ENCODE measurements at places on chromosomes 13 and 19. TPM values are rescaled to one million over a fixed set of nuclear protein-coding genes. Genes with fewer than 3 reads are reported as not detected.

CCL25 gene
- polyA plus RNA-seq, result not detected

CEACAM7 gene
- not detected for polyA plus RNA-seq

MEX3D gene
- not detected for polyA plus RNA-seq

KIR2DL4 gene
- not detected for polyA plus RNA-seq

N4BP2L1 gene
- 152 TPM for polyA plus RNA-seq

TNFRSF19 gene
- polyA plus RNA-seq, result 1.9 TPM

NCR1 gene
- polyA plus RNA-seq, result not detected

CEACAM19 gene
- polyA plus RNA-seq, result not detected

GNG7 gene
- 54.4 TPM for polyA plus RNA-seq

C19orf73 gene
- 4.5 TPM for polyA plus RNA-seq

SLC8A2 gene
- polyA plus RNA-seq, result not detected

UBAC2 gene
- 127 TPM for polyA plus RNA-seq

GRCh38 chr13:109400209-109400608, 386.2 kb downstream of the IRS2 start:
- no peak for DNase-seq
- H3K36me3 ChIP-seq, result no peaks in the 10 kb centered on the region
- no peak overlapping the region for H3K27ac ChIP-seq
- H3K4me3 ChIP-seq, result no peak overlapping the region

DNA sequence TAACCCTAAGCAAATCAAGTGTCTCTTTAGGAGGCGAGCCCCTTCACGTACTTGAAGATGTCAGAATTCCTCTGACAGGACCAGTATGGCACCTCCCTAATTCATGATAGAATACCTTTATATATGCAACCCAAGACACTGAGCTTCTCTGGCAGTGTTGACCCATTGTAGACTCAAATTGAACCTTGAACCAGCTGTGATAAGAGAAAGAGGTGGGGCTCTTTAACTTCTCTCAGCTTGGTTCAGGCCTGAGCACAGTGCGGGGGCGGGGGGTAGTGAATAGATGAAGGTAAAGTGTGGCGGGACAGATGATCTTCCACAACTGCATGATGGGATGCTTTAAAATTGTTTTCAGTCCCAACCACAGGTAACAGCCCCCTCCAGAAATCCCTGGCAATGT, 12.1 kb downstream of the MBNL2 start:
- no peaks in the 10 kb centered on the region for H3K27me3 ChIP-seq
- DNase-seq, result no peak
- no peak overlapping the region for H3K4me3 ChIP-seq
- peaks cover 62% of the 10 kb centered on the region for H3K4me1 ChIP-seq

GRCh38 chr19:5646703-5647102, 23.8 kb downstream of the SAFB start:
- DNase-seq, result no peak
- H3K36me3 ChIP-seq, result peaks cover 55% of the 10 kb centered on the region
- peaks cover 21% of the 10 kb centered on the region for H3K4me1 ChIP-seq
- H3K27me3 ChIP-seq, result no peaks in the 10 kb centered on the region
- H3K27ac ChIP-seq, result peak overlapping the region; percentile 21

GRCh38 chr13:24671386-24672113, 8.7 kb upstream of the ATP12A start:
- no peak overlapping the region for H3K27ac ChIP-seq
- no peaks in the 10 kb centered on the region for H3K4me1 ChIP-seq
- peaks cover 83% of the 10 kb centered on the region for H3K27me3 ChIP-seq
- DNase-seq, result no peak
- no peak overlapping the region for H3K4me3 ChIP-seq

GRCh38 chr19:3655402-3656072, 28.9 kb upstream of the CACTIN start:
- H3K27ac ChIP-seq, result no peak overlapping the region
- H3K36me3 ChIP-seq, result peaks cover 4% of the 10 kb centered on the region
- no peaks in the 10 kb centered on the region for H3K4me1 ChIP-seq
- no peaks in the 10 kb centered on the region for H3K27me3 ChIP-seq
- peak; percentile 15 for DNase-seq
- H3K4me3 ChIP-seq, result no peak overlapping the region

GRCh38 chr13:73011751-73012150, 47.1 kb upstream of the KLF5 start:
- H3K27me3 ChIP-seq, result no peaks in the 10 kb centered on the region
- no peak overlapping the region for H3K27ac ChIP-seq
- no peak for DNase-seq

- H3K4me3 ChIP-seq, result peak overlapping the region; percentile 86
- peaks cover 8% of the 10 kb centered on the region for H3K36me3 ChIP-seq
- H3K27me3 ChIP-seq, result peaks cover 56% of the 10 kb centered on the region
- H3K4me1 ChIP-seq, result peaks cover 48% of the 10 kb centered on the region
Measured at GRCh38 chr19:10290876-10291553, 1.3 kb downstream of the ICAM5 start.

DNA sequence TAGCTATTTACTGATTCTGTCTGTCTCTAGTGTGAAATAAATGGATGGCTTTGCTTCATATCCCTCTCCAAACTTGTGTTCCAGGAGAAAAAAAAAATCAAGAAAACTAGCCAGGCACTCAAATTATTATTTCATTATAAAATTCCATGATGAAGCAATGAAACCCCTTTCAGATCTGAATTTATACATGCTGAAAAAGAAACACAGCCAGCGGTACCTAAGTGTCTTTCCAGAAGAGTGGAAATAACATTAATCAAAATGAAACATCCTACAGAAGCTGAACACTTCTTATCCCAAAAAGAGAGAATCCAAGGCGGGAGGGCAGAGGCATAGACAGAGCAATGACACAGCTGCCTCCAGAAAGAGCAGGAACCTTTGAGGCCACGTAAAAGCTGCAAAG, 15.9 kb downstream of the ENOX1 start:
- DNase-seq, result no peak
- H3K27me3 ChIP-seq, result peaks cover 4% of the 10 kb centered on the region
- no peak overlapping the region for H3K27ac ChIP-seq
- no peak overlapping the region for H3K4me3 ChIP-seq

- peaks cover 8% of the 10 kb centered on the region for H3K36me3 ChIP-seq
- no peak overlapping the region for H3K4me3 ChIP-seq
- no peak overlapping the region for H3K27ac ChIP-seq
- DNase-seq, result no peak
- H3K4me1 ChIP-seq, result no peaks in the 10 kb centered on the region
- no peaks in the 10 kb centered on the region for H3K27me3 ChIP-seq
Measured at GRCh38 chr19:6292006-6292405, 12.2 kb upstream of the MLLT1 start.

- H3K27me3 ChIP-seq, result peaks cover 12% of the 10 kb centered on the region
- H3K36me3 ChIP-seq, result peaks cover 6% of the 10 kb centered on the region
- no peaks in the 10 kb centered on the region for H3K4me1 ChIP-seq
- DNase-seq, result no peak
- H3K27ac ChIP-seq, result no peak overlapping the region
Measured at GRCh38 chr19:29545866-29546582, 20.2 kb downstream of the VSTM2B start.

GRCh38 chr19:10751109-10751953, 33.5 kb downstream of the DNM2 start:
- H3K27ac ChIP-seq, result peak overlapping the region; percentile 74
- no peaks in the 10 kb centered on the region for H3K36me3 ChIP-seq
- H3K27me3 ChIP-seq, result no peaks in the 10 kb centered on the region
- DNase-seq, result no peak
- no peak overlapping the region for H3K4me3 ChIP-seq

DNA sequence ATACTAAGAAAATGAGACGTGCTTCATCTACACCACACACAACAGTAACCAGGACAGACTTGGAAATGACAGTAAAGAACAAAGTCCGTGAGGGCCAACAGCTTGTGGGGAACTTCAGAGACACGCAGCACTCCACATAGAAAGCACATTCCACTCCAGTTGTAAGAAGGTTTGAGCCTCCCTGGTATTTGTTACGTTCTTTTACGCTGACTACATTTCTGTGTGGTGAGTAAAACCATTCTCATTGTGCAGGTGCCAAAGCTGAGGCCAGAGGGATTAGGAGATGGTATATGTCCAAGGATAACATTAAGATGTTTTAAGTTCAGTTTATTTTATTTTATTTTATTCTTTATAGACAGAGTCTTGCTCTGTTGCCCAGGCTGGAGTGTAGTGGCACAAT, 1189.9 kb downstream of the UQCRFS1 start:
- no peak overlapping the region for H3K4me3 ChIP-seq
- no peak for DNase-seq
- H3K27me3 ChIP-seq, result no peaks in the 10 kb centered on the region
- no peaks in the 10 kb centered on the region for H3K36me3 ChIP-seq
- H3K27ac ChIP-seq, result no peak overlapping the region
- H3K4me1 ChIP-seq, result no peaks in the 10 kb centered on the region

DNA sequence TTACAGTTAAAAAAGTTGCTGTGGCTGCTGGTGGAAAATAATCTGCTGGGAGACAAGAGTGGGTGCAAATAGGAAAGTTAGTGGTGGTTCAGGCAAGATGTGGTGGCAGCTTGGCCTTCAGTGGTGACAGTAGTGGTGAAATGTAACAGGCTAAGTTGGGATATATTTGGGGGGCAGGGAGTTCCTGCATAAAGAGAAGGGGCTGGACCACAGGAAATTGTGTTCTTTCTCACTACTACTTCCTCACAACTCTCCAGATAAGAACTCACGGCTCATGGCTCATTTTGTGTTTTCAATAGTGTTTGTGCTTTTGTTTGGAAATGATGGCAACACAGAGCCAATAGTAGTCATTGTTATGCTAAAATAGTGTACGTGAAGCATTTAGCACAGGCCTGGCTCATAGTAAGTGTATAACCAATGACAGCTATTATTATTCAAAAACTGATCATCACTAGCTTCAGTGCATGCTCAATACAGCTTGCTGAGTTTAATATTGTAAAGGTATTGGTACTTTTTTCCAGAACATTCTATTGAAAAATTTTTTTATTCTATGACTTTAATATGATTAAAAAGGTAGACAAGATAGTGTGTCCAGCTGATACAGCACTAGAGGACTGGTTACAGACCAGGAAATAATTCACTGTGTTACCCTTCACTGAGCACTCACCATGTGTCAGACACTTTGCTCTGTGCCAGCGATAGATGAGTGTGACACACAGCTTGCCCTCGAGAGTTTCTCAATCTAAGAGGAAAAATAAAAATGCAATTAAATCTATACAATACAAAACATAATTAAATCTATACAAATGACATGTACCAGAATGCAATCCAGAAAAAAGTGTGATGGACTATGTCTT, 209.8 kb downstream of the POU4F1 start:
- no peak for DNase-seq
- H3K4me1 ChIP-seq, result no peaks in the 10 kb centered on the region

GRCh38 chr13:79392882-79393563, 13.0 kb downstream of the RBM26 start:
- peak overlapping the region; percentile 97 for H3K27ac ChIP-seq
- no peak for DNase-seq
- H3K4me3 ChIP-seq, result peak overlapping the region; percentile 84
- no peaks in the 10 kb centered on the region for H3K27me3 ChIP-seq
- peaks cover 35% of the 10 kb centered on the region for H3K4me1 ChIP-seq
- H3K36me3 ChIP-seq, result peaks cover 6% of the 10 kb centered on the region

DNA sequence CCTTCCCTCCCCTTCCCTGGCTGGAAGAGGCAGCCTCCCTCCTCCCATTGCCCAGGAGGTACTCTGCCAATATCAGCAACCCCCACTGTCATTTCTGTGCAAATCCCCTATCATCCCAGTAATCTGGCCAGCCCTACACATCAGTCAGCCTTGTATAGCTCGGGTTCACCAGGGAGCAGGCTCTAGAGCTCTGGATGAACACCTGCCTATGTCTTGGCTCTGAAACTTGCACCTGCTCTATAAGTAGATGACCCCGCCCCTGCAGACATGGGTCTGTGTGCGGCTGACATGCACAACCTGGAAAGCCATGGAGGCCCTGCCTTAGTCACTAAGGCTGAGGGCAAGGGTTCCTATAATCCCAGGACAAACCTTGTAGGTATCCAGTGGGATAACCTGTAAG, 1042.9 kb downstream of the UQCRFS1 start:
- H3K4me3 ChIP-seq, result no peak overlapping the region
- H3K27ac ChIP-seq, result no peak overlapping the region

GRCh38 chr19:19653597-19654147, 9.8 kb downstream of the ATP13A1 start:
- no peak overlapping the region for H3K27ac ChIP-seq
- no peak overlapping the region for H3K4me3 ChIP-seq
- no peak for DNase-seq
- H3K27me3 ChIP-seq, result no peaks in the 10 kb centered on the region
- peaks cover 12% of the 10 kb centered on the region for H3K4me1 ChIP-seq
- H3K36me3 ChIP-seq, result peaks cover 18% of the 10 kb centered on the region

DNA sequence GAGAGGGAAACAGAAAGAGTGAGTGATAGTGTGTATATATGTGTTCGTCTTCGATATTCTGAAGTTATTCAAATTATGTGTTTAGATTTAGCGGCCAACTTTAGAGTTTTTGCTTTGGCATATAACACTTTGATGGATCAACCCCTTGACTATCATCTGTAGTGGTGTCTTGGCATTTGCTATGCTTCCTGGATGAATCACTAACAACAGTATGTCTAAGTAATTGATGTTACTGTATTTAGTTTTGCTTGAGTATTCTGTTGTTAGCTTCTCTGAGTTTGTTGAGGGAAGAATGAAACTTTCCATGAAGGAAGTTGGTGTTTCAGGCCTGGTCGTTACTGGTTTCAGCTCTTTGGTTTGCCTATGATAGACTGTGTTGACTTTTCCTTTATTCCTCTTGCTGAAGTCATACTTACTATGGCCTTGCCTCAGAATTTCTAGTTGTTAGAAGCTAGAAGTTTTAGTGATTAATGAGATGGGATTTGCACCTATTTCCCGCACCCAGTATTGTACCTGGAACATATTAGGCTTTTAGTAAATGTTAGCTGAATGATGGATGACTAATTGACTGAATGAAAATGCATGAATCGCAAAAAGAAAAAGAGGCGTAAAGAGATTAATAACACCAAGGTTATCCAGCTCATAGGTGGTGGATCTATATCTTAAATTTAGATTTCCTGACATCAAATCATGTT, 20.7 kb downstream of the NDFIP2 start:
- no peak overlapping the region for H3K27ac ChIP-seq
- no peaks in the 10 kb centered on the region for H3K4me1 ChIP-seq
- H3K4me3 ChIP-seq, result no peak overlapping the region

DNA sequence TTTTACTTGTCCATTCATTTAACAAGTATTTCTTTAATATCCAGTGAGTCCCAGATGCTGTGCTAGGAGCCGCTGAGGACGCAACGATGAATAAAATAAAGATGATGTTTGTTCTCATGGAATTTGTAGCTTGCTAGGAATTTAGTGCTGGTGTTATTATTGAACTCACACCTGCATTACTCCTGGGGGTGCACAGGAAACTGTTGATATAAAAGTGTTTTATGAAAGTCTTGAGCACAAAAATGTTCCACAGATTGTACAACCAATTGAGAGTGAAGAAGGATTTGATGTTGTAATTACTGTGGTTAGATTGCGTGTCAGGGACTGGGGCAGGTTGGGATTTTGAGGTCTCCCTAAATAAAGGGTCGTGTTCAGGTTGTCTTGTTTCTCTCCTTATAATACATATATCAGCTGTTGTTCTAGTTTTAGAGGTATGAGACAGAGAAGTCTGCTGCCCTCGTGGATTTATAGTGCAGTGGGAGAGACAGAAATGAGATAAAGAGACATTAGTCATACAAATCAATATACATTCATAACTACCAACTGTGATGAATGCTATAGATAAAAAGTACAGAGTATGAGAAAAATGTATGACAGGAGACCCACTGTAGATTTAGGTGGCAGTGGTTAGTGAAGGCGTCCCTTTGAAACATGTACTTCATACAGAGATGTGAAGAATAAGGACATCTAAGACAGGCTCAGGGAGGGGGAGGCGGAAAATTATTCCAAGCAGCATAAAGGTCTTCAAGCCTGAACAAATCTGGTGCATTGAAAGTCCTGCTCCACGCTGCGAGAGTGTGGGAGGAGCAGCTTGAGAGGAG, 11.3 kb downstream of the CACNG6 start:
- H3K36me3 ChIP-seq, result no peaks in the 10 kb centered on the region
- no peak for DNase-seq
- no peaks in the 10 kb centered on the region for H3K4me1 ChIP-seq
- no peak overlapping the region for H3K27ac ChIP-seq
- no peak overlapping the region for H3K4me3 ChIP-seq

Data from naive B cell (primary cell).